Kidney capillary endothelial cell (primary cell): ENCODE measurements at places on chromosomes 7 and 10.
A peak's percentile ranks its signal among the peaks of the same experiment; 100 is the strongest.

- peak; percentile 88 for DNase-seq
Measured at GRCh38 chr10:16777473-16778370, 39.5 kb downstream of the RSU1 start.

DNA sequence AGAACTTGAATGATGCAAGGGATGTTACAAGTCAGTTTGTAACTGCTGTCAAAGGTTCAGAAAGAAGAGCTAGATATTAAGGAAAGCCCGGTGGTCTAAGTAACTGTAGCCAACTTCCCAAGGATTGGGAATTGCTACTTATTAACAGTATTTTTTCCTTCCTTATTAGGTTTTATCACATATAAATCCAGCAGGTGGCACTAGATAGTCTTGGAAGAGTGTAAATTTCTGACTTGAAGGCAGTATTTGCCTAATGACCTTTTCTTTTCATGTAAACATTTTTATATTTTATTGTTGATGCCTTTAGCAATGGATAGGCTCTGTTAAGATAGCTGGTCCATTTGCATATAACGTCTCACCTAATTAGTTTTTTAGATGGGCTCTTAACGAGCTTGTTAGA is 51.2 kb downstream of the ANLN start:
- DNase-seq: peak; percentile 36

- DNase-seq: peak; percentile 73
Measured at GRCh38 chr10:60820093-60820754, 41.9 kb downstream of the CDK1 start.

GRCh38 chr10:123557366-123558108 is 108.6 kb upstream of the GPR26 start:
- no peak for DNase-seq

GRCh38 chr10:10138685-10139084 is 879.0 kb upstream of the CELF2 start:
- DNase-seq: no peak

GRCh38 chr7:152395112-152395511 is 40.7 kb downstream of the KMT2C start:
- DNase-seq: no peak
